ENCODE measurements at places on chromosomes 7 and 10.

- no peak for DNase-seq
Observed at GRCh38 chr7:50667789-50668226, 102.6 kb upstream of the DDC start.

- DNase-seq = peak; percentile 59
Observed at GRCh38 chr10:13099144-13099665, 758 bp upstream of the OPTN start.

DNA sequence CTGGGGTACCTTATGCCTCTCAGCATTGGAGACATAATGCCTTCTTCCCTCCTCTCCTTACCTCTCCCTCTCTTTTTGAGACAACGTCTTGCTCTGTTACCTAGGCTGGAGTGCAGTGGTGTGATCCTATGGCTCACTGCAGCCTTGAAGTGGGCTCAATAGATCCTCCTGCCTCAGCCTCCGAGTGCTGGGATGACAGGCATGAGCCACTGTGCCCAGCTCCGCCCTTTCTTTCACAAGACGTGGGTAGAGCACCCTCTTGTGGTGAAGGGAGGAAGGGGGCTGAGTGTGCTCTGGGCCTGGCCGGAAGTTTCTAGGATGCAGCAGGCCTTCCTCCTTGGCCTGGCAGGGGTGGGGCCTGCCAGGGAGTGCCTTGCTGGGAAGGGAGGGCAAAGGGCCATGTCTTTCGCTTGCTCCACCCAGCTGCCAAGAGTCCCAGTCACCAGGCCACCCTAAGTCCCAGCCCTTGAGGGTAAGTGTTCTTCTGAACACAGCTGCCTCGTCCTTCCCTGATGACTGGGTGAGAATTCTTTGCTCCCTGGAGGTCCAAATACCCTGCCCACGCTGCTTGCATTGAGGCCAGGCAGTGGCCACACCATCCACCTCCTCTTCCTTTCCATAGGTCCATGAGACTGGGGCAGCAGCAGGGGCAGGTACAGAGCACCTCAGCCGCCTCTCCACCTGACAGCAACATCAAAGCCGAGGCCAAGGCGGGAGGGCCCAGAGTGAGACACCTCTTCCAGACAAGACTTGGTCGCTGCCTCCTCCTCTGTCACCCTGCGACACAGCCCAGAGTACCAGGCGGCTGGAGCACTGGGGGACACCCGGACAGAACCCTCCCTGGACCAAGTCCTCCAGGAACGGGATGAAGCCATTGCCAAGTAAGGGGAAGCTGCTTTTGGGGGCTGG is 3.7 kb downstream of the ABHD11 start:
- DNase-seq = peak; percentile 82

DNA sequence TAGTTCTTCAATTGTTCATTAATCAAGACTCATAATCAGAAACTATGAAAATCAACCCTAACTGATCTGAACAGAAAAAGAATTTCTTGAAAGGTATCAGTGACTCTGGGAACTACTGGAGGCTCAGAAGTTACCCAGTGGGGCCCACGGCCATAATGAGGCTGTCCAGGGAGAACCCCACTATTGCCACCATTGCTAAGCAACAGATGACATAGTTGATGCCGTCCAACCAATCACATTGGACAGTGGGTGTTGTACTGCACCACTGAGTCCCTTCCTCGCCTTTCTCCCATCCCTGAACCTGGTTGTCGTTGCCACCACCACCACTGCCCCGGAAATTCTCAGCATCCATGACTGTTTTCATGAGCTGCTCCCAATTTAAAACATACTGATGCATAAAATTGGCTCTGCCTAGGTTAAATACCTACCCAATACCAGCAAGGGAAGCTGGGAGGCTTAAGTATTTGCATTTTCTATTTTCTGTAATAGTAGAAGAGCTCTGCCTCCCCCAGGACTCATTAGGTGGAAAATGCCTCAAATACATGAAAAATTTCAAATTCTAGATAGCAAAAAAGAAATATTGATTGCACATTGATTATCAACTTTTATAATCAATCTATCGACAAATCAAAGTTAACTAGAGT is 26.7 kb upstream of the USP6NL start:
- DNase-seq = no peak

Measured in NCI-H1105 treated with DMSO at 0.1 percent for 48 hours (cell line).